ENCODE measurements at places on chromosomes 11 and 22. TPM values are rescaled to one million over a fixed set of nuclear protein-coding genes. Genes with fewer than 3 reads are reported as not detected.

DNA sequence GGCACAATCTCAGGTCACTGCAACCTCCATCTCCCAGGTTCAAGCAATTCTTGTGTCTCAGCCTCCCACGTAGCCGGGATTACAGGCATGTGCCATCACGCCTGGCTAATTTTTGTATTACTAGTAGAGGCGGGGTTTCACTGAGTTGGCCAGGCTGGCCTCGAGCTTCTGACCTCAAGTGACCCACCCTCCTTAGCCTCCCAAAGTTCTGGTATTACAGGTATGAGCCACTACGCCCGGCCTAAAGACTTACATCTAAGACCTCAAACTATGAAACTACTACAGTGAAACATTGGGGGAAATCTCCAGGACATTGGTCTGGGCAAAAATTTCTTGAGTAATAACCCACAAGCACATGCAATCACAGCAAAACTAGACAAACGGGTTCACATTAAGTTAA lies 13.8 kb upstream of the FAM181B start:
- no peak for DNase-seq

- DNase-seq, result peak; percentile 75
Observed at GRCh38 chr22:19766511-19767426, 6.2 kb downstream of the TBX1 start.

DNA sequence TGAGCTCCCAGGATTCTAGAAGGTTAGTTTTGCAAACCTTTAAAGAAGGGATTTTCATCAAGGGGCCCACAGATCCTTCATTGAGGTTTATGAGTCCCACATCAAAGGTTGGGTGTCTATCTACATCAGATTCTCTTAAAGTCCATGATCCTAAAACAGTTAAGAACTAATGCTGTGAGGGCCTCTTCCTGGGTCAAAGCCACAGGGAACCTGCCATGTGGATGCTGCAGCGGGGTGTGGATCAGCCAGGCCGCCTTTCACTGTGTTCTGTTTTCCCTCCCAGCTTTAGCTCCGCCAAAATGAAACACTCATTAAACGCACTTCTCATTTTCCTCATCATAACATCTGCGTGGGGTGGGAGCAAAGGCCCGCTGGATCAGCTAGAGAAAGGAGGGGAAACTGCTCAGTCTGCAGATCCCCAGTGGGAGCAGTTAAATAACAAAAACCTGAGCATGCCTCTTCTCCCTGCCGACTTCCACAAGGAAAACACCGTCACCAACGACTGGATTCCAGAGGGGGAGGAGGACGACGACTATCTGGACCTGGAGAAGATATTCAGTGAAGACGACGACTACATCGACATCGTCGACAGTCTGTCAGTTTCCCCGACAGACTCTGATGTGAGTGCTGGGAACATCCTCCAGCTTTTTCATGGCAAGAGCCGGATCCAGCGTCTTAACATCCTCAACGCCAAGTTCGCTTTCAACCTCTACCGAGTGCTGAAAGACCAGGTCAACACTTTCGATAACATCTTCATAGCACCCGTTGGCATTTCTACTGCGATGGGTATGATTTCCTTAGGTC lies 5.3 kb downstream of the SERPIND1 start:
- no peak for DNase-seq

- DNase-seq, result no peak
Observed at GRCh38 chr11:28757725-28758515, 649.7 kb downstream of the METTL15 start.

DNA sequence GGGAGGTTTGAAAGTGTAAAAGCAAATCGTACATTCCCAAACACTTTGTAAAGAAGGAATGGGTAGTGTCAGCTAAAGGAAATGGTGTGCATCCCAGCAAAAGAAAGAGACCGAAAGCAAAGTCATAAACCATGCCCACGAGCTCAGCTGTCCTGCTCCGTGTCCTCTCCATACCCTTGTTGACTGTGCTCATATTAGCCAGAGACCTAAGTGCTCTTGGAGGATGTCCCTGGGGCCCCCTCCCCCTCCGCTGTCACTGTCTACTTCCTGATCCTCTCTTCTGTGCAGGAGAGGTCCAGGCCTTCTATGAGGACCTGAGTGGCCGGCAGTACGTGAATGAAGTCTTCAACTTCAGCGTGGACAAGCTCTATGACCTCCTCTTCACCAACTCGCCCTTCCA lies 46.1 kb downstream of the SCN3B start:
- no peak for DNase-seq

DNA sequence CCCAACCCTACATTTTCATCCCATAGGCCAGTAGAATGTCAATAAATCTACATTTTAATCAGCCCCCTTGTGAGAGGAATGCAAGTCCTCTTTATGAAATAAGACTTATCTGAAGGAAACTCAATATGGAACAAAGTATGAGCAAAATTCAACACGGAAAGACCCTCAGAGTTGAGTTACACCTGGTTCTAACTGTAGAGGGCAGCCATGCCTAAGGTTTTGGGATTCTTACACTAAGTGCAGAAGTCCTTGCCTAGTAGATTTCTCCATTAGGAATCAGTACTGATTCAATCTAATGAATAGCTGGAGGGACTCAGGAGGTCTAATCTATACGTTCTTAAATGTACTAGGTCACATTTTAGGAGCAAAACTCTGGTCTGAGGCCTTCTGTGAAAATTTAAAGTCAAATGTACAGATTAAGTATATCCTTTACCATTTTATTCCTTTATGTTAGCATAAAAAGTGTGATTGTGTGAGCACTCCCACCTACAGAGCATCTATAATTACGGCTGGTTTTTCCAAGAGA lies 904.5 kb downstream of the DLG2 start:
- no peak for DNase-seq

DNA sequence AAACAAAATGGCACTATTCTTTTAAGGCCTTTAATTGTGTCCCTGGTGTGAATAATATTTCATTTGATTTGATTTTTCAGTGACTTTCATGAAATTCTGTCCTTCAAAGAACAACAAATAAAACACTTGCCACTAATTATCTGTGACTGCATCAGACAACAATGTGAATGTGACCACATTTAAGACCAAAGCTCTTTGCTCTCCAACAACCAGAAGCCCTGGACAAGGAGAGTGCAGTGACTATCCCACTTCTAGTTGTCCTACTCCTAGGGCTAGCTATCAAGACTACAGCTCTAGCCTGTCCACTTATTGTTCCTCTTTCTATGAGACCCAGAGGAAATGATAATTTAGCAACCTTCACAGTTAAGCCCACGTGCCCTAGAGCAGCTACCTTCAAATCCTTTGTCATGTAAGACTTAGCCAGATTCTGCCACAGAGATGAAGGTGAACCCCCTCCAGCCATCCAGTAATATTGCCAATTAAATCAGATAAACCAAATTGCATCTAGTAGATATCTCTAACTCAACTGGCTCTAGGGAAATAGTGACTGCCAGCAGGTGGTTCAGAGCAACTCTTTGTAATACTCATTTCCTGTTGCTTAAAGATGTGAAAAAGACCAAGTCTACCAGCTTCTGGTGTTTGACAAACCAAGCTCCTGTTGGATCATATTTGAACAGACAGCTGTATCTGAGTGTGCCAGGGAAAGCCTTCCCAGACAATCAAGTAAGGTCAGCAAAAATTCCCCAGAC lies 142.6 kb upstream of the BLID start:
- DNase-seq, result no peak

DNA sequence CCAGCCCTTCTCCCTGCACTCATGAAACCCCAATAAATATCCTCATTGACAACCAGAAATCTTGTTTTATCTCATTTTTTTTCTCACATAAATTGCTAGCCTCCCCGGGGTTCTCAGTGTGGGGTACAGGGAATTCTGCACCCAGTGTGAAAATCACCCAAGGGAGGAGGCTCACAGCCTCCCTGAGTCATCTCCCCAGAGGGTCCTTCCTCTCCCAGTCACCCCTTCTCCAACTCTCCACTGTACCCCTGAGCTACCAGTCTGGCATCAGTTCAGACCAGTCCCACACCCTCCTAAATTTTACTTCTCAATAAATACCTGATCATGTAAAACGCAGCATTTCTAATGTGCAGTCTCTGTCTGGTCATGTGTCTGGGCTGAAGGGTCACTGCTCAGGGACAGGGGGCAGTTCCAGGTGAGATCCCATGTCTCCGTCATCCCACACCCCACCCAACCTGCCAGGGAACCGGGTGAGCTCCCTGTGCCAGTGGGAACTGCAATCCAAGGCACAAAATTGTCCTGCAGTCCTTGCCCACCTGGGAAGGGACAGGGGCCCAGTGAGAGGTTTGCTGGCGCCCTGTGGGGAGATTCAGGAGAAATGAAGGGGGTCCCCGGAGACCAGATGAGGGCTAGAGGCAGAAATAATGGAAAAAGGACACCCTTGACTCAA lies 8.3 kb downstream of the IGLL5 start:
- DNase-seq, result no peak

GRCh38 chr22:37165940-37166674 lies 16.4 kb upstream of the IL2RB start:
- no peak for DNase-seq

GRCh38 chr22:45896153-45896951 lies 80.6 kb downstream of the WNT7B start:
- DNase-seq, result peak; percentile 76

DNA sequence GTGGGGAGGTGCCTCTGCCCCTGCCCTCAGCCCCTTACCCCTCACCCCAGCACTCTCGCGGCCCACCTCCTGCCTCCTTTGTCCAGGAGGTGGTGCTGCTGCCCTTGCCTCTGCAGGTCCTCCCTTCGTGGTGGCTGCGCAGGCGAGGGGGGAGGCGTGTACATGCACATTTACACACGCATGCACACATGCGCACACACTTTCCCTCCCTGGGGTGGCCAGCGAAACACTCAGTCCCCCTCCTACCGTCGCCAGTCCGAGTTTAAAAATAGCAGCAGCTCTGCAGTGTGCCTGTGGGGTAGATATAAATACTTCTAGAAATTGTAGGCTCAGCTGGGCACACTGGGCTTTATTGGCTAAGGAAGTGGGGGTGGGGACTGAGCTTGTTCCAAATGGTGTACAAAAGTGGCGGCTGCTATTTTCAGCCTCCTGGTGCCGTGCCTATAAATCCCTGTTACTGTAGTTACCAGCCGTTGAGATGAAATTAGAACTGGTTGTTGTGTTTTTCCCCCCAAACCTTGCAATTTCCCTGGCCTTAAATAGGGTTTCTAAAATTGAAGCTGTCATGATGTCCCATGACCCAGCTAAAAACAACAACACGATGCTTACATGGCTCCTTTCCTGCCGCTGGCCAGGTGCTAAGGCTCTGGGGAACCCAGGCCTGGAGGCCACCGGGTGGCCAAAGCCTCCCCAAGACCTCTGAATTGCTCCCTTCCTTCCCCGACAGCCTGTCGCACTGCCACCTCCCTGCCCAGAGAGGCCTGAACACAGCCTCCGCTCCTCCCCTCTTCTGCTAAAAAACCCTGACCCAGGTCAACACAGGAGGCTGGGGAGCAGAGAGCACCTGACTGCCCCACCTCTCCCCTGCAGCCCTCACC lies 12.4 kb downstream of the PICK1 start:
- no peak for DNase-seq

DNA sequence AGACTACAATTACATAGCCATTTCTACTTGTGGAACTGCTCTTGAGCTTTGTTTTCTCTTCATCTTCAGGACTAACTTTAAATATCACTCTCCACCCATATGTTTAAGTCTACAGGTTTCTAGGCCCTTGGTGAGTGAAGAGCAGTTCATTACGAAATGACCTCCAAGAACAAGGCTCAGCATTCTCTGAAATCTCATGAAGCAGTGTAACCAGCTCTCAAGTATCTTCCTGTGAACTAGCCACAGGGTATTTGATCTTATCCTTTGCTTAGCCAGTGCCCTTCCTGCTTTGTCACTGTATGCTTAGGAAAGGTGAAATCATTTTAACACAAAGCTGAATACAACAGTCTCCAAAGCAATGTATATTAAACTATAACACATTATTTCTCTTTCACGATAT lies 20.4 kb upstream of the LYVE1 start:
- DNase-seq, result no peak

GRCh38 chr11:131884461-131885073 lies 514.2 kb downstream of the NTM start:
- DNase-seq, result no peak

- DNase-seq, result no peak
Observed at GRCh38 chr11:116808262-116809175, 14.6 kb downstream of the APOA4 start.

The NRIP3 gene
- total RNA-seq, result 0.73 TPM

The ARRB1 gene
- total RNA-seq, result 8.7 TPM

The SCUBE2 gene
- total RNA-seq, result not detected

The CST6 gene
- 21.5 TPM for total RNA-seq

The OR51B2 gene
- not detected for total RNA-seq

The GDPD4 gene
- not detected for total RNA-seq

The BAIAP2L2 gene
- total RNA-seq, result 68.2 TPM

The CWF19L2 gene
- 10.0 TPM for total RNA-seq

The AMOTL1 gene
- 22.0 TPM for total RNA-seq

The LYVE1 gene
- not detected for total RNA-seq
